HS-27A (cell line): ENCODE measurements at places on chromosomes 4 and X.
A peak's percentile ranks its signal among the peaks of the same experiment; 100 is the strongest.

- no peak for DNase-seq
Measured at GRCh38 chr4:15348236-15348635, 79.6 kb upstream of the C1QTNF7 start.

- no peak for DNase-seq
Measured at GRCh38 chr4:71882113-71882841, 98.4 kb upstream of the GC start.

DNA sequence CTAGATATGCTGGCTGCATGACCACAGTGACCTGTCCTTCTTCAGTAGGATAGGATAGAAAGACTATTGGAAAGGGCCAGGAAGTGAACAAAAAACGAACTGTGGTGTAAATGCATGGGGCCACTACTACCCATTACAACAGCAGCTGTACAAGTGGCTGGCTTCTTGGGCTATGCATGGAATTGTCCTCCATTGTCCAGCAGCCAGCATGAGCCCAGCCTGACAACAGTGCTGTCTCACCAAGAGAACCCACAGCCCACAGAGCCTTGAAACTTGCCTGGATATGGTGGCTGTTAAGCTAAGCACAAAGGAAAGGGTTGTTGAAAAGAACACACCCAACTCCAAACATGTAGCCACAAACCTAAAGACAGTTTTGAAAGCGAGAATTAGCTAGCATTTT lies 330.2 kb upstream of the F9 start:
- no peak for DNase-seq

DNA sequence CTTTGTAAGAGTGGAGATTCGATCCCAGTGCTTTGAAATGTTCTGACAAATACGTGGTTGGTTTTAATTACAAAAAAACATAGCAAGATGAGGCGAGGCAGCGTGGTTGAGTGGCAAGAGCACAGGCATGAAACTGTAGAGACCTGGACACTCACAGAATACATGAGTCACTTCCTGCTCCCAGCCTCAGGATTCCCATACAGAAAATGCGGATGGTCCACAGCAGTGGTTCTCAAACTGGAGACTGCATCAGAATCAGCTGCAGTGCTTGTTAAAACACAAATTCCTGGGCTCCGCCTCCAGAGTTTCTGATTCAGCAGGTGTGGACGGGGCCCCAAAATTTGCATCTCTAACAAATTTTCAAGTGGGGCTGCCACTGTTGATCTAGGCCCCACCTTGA lies 10.1 kb downstream of the OTOP1 start:
- DNase-seq: peak; percentile 5

DNA sequence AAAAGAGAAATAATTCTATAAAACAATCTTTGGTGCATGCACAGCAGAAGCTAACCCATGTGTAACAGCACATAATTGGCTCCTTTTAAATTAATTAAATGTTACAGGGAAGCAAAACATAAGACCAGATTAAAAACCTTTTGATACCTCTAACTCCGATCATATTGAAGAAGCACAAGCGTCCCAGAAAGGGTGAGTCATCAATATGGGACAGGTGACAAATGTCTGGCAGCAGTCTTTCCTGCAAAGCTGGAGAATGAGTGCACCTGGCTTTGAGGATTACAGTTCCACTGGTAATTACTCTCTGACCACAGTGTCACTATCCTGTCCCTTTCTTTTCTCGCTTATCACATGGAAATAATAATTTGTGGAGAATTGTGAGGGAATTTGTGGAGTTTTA lies 94.6 kb downstream of the FAM9B start:
- no peak for DNase-seq

DNA sequence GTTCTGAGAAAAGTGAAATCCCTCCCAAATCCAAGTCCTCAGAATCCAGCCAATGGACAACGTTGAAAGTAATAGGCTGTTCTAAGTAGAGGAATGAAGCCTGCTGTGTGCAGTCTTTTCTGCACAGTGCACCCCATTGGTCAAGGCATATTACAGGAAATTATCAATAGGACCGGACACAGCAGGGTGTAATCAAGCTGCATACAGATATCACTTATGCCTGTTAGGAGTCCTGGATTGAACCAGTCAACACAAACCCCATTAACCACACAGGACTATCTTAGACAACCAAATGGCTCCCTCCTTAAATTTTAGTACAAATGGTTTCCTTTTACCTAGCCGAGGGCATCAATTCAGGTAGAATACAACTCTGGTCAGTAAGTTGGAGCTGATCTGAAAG lies 34.2 kb upstream of the MAGEA8 start:
- DNase-seq: no peak

DNA sequence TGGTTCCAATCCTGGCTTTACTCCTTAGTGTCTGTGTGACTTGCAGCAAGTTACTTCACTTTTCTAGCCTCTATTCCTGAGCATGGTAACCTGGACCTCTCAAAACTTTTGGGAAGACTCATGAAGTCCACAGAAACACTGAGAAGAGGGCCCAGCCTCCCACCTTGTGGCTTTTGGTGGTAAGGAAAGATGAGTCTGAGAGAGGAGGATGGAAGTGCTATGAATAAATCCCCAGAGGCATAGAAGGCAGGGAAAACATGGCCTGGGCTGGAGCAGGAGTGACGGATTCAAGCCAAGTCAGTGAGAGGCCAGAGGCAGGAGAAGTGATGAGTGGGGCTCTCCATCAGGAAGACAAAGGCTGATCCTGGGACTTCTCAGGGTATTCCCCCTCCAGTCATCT lies 10.9 kb upstream of the MAGEA4 start:
- DNase-seq: no peak

- DNase-seq: no peak
Measured at GRCh38 chr4:70564033-70564432, 28.0 kb upstream of the AMBN start.

GRCh38 chr4:15373363-15373762 lies 54.5 kb upstream of the C1QTNF7 start:
- no peak for DNase-seq

GRCh38 chr4:110735686-110736085 lies 112.8 kb upstream of the PITX2 start:
- peak; percentile 29 for DNase-seq

- no peak for DNase-seq
Measured at GRCh38 chrX:6758234-6758633, 223.3 kb upstream of the VCX3A start.
